ENCODE measurements at places on chromosomes 5 and 9.

- DNase-seq = no peak
Measured at GRCh38 chr5:112533362-112533761, 114.3 kb upstream of the EPB41L4A start.

DNA sequence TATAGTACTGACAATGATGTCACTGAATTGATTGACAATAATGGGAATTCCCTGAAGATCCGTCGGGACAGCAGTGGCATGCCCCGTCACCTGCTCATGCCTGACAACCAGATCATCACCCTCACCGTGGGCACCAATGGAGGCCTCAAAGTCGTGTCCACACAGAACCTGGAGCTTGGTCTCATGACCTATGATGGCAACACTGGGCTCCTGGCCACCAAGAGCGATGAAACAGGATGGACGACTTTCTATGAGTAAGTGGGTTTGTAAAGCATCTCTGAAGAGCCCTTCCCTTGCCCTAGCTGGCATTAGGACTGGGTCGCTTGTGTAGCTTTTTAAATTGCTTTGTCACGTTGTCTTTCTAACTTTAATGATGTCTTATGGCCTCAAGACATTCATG, 72.7 kb upstream of the WWC1 start:
- DNase-seq = no peak

DNA sequence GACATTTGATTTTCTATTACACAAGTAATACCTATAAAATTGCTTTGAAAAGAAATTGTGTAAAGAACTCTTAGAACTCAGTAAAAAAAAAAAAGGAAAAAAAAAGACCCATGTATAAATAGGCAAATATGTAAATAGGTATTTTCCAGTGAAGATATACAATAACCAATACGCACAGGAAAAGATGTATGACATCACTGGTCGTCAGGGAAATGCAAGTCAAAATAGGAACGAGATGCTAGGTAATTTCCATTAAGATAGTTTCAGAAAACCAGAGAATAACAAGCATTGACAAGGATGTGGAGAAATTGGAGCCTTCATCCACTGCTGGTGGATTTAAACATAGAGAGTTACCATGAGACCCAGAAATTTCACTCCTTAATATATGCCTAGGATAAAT, 708.8 kb downstream of the MTRR start:
- DNase-seq = no peak

DNA sequence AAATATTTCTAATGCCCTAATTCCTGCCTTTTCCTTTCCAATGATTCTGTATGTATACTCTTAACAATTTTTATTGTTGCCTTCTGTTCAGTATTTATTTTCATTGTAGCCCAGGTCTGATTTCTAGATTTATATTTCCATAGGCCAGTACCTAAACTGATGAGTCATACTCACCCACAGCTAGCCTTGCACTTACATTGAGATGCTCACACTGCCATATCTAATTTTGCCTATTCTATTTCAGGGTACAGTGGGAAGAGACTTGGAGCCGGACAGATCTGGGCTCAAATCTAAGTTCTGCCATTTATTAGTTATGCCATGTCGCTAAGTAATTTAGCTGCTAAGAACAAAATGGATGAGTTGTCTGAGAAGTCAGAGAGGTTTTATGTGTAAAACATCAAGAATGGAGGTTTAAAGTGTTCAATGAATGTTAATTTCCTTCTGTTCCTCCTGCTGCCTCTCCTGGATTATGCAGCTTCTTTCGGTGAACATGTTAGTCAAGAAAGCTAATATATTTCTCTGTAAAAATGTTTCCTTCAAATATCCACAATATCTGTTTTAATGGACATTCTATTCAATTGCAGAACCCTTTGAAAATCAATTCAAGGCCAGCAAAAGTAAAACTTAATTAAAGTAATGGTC, 62.3 kb upstream of the CDK5RAP2 start:
- DNase-seq = no peak

GRCh38 chr5:68007451-68007850, 208.1 kb upstream of the PIK3R1 start:
- no peak for DNase-seq

DNA sequence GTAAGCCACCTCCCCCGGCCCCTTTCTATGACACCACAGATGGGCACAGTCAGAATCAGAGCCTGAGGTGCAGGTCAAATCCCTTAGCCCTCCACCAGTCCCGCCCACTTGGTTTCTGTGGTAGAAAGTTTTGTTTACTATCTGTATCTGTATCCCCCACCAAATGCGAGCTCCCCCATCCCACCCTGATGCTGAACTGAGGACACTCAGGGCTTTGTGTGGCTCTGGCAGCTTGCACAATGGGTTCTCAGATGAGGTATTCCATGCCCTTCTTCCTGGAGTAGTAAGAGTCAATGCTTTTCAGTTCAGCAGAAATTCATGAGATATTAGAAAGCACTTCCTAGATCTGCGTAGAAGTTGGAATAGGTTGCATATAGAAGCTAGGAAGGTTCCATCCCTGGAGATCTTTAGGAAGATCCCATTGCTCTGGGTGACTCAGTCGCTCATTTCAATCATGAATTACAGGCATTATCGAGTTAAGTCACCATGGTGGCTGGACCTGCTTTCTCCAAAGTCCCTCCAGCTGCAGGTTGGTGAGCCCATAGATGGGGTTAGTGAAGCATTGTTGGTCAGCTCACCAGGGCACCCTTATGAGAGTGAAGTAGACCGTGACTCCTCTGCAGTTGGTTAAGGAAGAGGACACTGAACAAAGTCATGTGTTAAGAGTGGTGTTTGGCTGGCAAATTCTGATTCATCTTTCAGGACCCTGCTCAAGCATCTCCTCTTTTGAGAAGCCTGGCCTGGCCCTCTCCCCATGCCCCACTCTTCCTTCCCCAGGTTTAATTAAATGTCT, 10.6 kb upstream of the KCNIP1 start:
- no peak for DNase-seq

DNA sequence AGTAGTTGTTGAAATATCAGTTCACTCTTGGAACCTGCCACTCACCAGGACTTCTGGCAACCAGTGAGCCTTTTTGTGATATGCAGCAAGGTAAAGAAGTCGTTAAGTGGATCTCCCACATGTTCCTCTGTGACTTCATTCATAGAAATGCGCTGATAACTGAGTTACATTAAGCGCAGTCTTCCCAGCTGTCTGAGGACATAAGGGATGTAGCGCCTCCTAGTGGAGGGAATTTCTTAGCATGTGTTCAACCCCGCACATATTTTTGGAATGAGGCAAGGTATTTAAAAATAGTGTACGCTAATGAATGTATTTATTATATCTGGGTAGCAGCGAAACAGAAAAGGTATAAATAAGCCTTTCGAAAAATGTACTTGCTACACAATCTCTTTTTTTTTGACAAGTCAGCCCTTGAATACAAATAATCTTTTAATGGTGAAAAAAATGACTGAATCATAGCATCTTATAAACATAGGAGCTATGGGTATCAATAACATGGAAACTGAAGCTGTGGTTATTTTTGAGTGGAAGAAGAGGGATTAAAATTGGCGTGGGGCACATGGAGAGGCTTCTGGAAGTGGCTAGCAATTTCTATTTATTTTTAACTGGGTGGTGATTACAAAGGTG, 38.0 kb downstream of the PALM2AKAP2 start:
- DNase-seq = no peak

DNA sequence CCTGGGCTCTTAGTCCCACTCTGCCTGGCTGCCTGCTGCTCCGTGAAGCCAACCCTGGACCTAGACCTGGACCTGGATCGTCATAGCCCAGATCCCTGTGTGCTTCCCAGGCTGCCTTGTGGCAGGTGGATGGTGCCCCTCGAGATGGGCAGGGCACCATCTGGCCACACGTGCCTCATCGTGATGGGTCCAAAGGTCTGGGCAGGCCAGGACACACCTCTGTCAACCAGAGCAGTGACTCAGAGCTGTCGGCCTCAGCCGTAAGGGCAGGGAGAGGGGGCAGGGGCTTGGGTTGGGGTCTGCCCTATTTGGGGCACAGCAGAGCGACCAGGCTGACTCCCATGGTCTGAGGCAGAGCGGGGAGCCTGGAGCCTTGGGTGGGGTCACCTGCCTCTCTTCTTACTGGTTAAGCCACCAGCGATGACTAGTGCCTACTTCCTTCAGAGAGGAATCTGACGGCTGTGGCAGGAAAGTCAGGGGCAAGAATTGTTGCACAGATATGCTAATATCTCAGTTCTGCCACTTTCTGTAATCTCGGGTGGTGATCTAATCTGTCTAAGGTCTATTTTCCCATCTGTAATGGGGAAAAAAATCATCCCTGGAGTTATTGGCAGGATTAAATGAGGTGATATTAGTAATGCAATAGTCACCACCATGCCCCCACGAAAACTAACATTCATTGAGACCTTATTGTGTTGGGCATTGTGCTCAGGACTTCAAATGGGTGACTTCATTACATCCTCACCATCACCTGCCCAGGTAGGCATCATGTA, 3.2 kb upstream of the CDHR2 start:
- DNase-seq = no peak

- DNase-seq = no peak
Measured at GRCh38 chr9:93501406-93501805, 48.0 kb upstream of the FAM120AOS start.

- no peak for DNase-seq
Measured at GRCh38 chr5:32127711-32128110, 46.4 kb downstream of the GOLPH3 start.

DNA sequence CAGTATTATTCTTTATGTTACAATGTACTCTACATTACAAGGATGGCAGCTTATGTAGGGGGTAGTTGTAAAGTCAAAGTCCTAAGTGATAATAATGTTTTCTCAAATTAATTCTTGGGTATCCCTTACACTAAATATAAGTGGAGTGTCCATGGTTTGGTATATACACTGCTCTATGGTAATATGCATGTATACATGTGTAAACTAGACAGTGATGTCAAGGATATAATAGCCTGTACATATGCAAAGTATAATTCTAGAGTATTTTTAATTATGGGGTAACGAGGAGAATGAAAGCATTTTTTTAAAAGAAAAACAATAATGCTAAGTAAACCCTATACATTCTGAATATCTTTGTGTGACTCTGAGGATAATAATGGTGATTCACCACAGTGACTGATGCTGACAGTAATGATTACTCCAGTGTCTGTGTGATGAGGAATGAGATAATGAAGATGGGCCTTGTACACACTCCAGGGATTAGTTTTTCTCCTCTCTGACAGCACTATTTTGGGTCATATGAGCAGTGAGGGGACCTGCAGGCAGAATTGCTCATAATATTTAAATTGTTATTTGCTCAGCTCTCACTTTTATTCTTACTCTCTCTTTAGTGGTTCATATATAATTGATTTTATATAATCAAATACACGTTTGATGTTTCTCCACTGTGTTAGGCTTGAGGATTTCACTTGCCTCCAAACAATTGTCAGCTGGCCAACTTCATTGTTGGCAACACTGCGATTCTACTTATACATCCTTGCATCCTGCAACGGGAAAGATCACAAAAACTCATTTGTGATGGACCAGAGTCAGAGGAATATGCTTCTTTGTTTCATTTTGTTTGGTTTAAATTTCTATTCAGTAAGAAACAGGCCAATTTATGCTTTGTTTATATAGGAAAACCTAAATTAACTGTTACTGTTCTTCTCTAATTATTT, 88.2 kb downstream of the NREP start:
- no peak for DNase-seq

GRCh38 chr9:102038006-102038405, 299.6 kb upstream of the GRIN3A start:
- no peak for DNase-seq

GRCh38 chr9:95142315-95142714, 175.2 kb downstream of the FANCC start:
- no peak for DNase-seq

DNA sequence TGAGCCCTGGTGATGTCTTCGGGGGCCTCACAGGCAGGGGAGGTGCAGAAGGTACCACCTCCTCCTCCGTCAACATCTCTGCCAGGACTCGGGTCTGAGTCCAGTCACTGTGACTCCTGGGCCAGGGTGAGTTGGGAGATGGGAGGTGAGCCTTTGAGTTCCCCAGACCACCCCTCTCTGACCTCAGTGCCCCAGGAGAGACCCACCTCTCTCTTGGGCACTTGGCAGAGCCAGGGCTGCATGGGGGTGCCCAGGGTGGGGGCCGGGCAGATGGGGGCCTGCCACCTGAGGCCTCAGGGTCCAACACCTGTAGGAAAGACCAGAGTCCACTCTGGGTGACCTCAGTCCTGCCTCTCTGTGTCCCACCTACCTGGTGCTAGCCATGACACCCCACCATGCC, 6.8 kb downstream of the KIF12 start:
- DNase-seq = no peak

DNA sequence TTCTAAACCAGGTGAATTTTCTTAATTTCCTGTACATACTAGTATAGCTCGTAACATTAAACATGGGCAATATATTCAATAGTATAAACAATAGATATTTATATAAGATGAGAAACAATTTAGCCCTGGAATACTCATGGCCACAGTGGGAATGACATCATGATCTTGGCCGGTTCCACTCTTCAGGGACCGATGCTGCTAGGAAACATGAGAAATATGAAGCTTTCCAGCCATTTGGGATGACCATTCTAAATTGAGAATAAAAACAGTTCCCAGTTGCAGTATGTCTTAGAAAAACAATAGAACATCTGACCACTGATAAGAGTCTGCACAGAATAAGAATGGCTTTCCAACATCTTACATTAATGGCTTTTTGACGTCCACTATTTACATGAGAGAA, 33.3 kb upstream of the SLCO6A1 start:
- no peak for DNase-seq

DNA sequence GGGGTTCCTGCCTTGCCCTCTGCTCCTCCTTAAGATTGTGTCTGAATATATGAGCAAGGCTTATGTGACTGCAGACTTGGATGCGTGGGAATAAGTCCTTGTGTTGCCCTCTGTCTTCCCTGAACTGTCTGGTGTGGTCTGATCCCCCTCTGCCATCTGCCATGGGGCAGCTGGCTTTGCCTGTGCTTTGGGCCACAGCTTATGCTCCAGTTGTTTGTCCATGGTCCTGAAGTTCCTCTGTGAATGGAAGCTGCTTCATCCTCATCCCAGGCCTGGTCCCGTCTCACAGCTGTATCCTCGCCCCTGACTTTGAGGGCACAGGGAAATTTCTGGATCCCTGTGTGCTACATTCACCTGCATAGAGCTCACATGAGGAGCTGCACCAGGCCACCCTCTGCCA, 14.7 kb downstream of the IL31RA start:
- no peak for DNase-seq

GRCh38 chr5:5551499-5551898, 129.0 kb downstream of the ICE1 start:
- DNase-seq = no peak

GRCh38 chr5:68957591-68957990, 136.2 kb upstream of the SLC30A5 start:
- DNase-seq = no peak

Measured in stimulated activated CD8-positive, alpha-beta memory T cell treated with anti-CD3 and anti-CD28 coated beads, Interleukin-4, amount 100 ng/mL, for 1 hour (primary cell).